ENCODE measurements at places on chromosomes 7 and 10.

GRCh38 chr7:44909596-44910389 lies 24.5 kb upstream of the PURB start:
- DNase-seq = no peak

GRCh38 chr10:25024528-25024927 lies 8.1 kb downstream of the THNSL1 start:
- no peak for DNase-seq

- DNase-seq = no peak
These were observed 33.9 kb downstream of the CHN2 start for GRCh38 chr7:29228289-29229011.

- no peak for DNase-seq
These were observed 31.3 kb downstream of the DDC start for GRCh38 chr7:50533866-50534265.

DNA sequence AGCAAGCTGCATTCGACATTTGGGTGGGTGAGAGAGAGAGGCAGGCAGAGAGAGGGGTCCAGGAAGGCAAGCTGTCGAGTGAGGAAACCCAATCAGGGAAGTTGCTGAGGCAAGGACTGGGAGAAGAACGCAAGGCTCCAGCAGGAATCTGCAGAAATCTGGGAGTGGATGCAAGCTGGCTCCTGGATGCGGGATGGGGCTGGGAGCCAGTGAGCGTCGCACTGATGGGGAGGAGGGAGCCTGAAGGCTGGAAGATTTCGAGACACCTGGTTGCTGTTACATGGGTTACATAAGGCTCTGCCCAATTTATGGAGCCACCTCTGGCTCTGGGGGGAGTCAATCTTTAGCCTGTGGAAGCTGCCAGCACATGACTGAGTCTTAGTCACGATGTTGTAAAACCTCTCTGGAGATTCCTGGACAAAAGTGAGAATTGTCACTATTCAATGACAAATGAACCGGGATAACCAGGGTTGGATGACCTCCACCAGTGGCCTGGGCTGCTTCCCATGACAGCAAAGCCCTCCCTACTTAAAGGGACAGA lies 51.1 kb upstream of the ADRB1 start:
- no peak for DNase-seq

GRCh38 chr7:130961128-130961601 lies 227.2 kb upstream of the KLF14 start:
- DNase-seq = peak; percentile 79

DNA sequence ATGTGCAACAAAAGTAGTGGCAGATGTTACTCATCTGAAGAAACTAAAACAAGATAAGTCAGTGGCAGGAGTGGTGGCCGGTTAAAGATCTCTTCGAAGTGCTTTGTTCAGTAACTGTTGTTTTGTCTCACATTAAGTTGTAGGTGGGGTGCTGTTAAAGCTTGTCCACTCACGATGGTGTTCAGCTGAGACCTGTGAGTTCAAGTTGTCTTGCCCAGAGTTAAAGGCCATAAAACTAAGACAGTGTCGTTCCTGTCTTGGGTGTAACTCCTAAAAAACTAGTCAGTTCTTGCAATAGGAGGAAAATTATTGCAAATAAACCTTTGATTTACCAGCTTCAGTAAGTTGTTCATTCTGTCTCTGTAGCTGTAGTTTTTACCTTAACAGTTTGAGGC lies 857 bp upstream of the FOXP2 start:
- no peak for DNase-seq

GRCh38 chr7:130925136-130925794 lies 191.3 kb upstream of the KLF14 start:
- DNase-seq = no peak

DNA sequence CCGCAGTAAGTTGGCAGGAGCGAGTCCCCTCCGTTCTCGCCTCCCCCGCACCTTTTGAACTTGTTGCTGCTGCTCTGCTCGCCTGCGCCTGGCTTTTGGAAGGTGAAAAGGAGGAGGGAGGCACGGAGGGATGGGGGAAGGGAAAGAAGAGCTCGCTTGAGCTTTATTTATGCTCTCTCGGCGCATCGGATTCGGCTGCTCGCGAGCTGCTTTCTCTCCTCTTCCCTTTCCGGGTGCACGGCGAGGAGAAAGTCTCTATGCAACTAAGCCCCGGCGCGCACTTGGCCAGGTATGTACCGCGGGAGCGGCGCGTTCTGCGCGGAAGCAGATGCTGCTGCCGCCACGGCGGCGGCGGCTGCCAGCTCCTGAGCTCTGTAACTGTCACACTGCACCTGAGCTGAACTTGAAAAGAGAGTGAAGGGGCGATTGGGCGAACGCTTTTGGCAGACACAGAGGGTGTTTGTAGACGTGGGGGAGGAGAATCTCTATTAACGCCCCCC lies 551 bp downstream of the KCND2 start:
- no peak for DNase-seq

- no peak for DNase-seq
These were observed 537.6 kb downstream of the ARL4A start for GRCh38 chr7:13225068-13225467.

GRCh38 chr7:115198143-115198542 lies 276.2 kb downstream of the MDFIC start:
- no peak for DNase-seq

DNA sequence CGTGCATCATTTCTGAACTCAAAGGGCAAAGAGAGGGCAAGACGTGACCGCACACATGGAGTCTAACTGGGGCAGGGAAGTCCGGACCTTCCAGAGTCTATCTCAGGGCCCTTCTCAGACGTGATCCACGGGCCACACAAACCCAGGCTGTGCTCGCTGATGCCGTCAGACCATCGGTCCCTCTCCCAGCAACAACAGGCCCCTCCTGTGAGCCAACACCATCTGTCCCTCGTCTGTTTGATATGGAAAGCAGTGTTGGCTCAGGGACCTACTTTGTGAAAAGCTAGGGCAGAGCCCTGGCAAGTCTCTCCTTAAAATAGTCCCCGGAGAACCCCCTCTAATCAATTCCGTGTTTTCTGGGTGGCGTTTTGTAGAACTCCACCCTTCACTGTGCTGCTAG lies 208.8 kb downstream of the TCERG1L start:
- no peak for DNase-seq

GRCh38 chr7:66265566-66265965 lies 60.4 kb downstream of the TPST1 start:
- DNase-seq = no peak

- DNase-seq = peak; percentile 52
These were observed 15.2 kb upstream of the PPP2R2D start for GRCh38 chr10:131885391-131886165.

- no peak for DNase-seq
These were observed 54.7 kb upstream of the GTF2IRD1 start for GRCh38 chr7:74399006-74399405.

GRCh38 chr10:124738441-124738840 lies 5.7 kb downstream of the FAM53B start:
- no peak for DNase-seq

DNA sequence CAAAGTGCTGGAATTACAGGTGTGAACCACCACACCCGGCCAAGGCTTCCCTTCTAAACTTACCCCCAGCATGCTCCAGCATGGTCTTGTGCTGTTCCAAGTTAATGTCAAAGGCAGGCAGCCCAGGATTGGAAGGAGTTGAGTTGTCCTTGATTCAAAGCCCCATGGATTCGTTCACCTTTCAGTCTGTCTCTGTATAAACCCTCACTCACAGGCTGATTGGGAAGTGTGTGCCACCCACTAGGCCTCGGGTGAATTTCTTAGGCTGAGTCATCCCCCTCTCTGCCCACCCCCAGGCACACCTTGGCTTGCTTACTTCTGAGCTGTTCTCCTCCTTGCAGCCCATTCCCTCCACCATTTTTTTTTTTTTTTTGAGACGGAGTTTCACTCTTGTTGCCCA lies 13.3 kb upstream of the PRDX3 start:
- no peak for DNase-seq

GRCh38 chr7:38600741-38601140 lies 30.4 kb downstream of the AMPH start:
- no peak for DNase-seq

DNA sequence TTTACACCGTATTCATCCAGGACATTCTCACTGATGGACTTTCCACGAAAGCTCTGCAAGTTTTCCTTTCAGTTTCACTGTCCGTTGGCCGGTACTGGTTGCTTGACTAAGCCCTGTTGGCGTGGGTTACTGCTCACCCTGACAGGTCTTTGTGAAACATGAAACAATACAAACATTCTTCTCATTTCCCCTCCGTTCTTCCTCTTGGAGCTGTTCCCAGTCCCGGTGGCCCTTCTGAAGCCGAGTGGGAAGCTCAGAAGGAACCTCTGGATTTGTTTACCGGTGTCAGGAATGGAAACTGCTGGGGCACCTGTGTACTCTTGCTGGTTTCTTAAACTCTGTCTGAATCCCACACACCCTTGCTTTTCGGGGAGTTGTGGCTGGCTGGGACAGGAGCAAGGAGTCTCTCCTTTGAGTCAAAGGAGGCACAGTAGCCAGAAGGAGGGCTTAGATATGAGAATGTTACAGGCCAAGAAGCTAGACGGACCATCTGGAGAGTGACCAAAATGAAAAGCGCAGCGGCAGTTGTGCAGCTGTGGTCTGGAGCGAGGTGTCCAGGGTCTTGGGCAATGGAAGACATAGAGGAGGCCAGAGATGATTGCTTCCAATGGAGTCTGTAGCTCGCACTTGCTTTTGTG lies 45.7 kb downstream of the LYZL2 start:
- no peak for DNase-seq

GRCh38 chr10:112126172-112126571 lies 57.4 kb downstream of the GPAM start:
- DNase-seq = no peak

DNA sequence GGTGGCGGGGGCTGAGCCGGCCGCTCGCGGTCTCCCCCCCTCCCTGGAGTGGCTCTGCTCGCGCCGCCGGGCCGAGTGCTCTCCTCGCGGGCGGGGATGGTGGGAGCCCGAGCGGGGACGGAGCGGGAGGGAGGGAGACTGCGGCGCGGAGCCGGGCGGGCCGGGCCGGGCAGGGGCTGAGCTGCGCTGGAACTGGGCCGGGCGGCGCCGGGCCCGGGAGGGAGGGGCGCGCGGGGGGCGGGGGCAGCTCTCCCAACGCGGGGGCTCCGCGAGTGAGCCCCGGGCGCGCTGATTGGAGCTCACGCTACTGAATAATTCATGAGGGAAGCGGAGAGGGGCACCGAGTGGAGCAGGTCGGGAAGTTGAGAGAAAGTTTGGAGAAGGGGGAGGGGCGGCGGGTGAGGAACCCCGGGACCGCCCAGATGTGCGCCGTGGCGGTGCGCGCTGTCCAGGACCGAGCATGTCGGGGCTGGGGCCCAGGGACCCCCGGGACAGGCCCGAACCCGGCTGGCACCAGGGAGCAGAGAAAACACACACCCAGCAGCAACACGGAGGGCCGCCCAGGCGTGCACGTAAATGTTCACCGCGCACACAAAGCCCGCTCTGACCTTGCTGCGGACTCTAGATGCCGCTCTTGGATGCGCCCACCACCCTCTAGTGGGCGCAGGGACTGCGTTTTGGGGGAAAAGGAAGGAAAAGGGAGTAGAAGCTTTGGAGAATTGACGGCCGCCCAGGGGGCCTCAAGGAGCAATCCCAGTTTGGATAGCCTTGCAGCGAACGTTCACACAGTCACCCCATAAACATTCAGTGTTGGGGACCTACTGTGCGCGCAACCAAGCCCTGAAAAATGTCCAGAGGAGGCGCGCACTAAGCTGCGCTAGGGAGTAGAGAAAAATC lies at the start of gene EPHB4:
Gene EPHB4, minus strand, starts transcription at position 194 of the 897 bp plus-strand sequence. CDS start 493 bp downstream, outside the sequence.
- no peak for DNase-seq

- no peak for DNase-seq
These were observed 160.9 kb upstream of the NEBL start for GRCh38 chr10:21057989-21058388.

- DNase-seq = no peak
These were observed 252.4 kb downstream of the USP6NL start for GRCh38 chr10:11358923-11359575.

DNA sequence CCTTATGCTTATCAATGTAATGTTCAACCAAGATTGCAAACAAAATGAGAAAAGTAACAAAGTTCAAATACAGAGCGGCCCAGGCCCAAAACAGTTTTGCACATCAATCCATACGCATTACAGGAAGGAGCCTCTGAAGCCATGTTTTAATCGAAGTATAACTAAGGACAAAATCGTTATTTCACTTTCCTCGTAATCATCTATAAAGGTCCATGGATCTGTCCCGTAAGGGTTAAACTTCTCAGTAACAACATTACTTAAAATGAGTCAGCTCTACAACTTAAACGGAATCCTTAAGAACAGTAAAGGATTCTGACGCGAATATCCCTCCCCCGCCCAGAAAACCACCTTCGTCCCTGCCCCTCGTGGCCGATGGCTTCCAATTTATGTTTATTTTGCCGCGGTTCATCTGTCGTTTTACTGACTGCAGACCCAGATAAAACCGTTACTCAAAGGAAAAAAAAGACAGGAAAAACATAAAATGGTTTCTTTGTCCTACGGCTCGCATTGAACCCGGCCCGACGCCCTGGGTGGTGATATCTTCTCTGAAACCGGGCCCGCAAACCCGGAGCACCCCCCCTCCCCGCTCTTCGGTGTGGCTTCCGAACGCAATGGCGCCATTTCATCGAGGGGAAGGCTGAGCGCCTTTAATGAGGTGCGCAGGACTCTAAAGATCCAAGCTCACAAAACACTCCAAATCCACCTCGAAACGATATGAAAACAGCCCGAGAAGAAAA lies 1.1 kb downstream of the HNRNPA2B1 start:
- DNase-seq = no peak

DNA sequence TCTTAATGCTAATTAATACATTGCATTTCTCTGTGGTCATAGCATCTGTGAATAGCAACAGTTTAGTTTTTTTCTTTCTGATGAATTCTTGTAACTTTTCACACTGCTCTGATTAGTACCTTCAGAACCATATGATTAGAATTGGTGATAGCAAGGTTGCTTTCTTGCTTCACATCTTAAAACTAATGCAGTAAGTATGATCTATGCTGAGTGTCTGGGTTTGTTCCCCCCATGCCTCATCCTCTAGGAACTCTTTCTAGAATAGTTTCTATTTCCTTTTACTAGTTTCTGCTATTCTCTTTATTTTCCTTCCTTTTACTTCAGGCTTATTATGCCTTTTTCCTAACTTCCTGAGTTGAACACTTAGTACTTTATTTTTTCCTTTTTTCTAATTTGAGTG lies 32.4 kb downstream of the TES start:
- DNase-seq = no peak

GRCh38 chr10:130399425-130399950 lies 263.3 kb downstream of the GLRX3 start:
- DNase-seq = no peak

GRCh38 chr7:128672927-128673517 lies 930 bp downstream of the GARIN1A start:
- DNase-seq = no peak
